Fibroblast of gingiva (primary cell): ENCODE measurements at places on chromosomes 7 and 10.

- no peak for DNase-seq
These were observed 148.8 kb upstream of the ODAD2 start for GRCh38 chr10:28147706-28148105.

GRCh38 chr7:32167256-32167655 is 97.0 kb upstream of the PDE1C start:
- DNase-seq: no peak

DNA sequence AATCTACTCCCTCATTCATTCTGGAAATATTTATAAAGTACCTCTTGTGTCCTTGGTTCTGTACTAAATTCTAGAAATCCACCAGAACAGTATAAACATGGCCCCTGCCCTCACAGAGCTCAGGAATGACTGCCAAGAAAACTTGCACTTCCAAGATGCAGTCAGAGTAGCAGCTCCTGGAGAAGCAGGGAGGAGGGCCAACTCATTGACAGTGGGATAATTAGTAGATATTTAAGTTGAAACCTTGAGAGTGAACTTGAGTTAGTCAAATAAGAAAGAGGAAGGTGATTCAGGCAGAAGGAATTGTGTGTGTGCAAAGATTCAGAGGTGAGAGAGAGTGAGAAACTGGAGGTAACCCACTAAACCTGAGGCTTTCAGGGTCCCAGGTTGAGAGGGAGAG is 182.2 kb upstream of the INHBA start:
- DNase-seq: no peak

DNA sequence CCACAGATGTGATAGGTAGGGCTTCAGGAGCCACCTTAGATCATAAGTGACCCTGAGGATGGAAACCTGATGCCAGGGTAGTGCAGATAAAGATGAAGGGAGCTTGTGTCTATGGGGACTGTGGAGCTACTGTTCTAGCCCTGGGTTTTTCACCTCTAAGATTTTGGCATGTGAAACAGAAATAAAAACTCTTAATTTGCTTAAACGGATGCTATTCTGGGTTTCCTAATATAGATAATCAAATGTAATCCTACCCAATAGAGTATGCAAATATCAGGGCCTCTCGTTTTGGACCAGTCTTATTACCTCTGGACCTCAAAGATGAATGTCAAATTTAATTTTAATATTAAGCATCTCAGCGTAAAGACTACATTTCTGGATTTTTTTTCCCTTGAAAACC is 49.3 kb downstream of the ABCB4 start:
- DNase-seq: no peak

GRCh38 chr7:33862946-33863814 is 42.2 kb upstream of the BMPER start:
- no peak for DNase-seq

- no peak for DNase-seq
These were observed 6.6 kb downstream of the CHCHD2 start for GRCh38 chr7:56099653-56100052.

DNA sequence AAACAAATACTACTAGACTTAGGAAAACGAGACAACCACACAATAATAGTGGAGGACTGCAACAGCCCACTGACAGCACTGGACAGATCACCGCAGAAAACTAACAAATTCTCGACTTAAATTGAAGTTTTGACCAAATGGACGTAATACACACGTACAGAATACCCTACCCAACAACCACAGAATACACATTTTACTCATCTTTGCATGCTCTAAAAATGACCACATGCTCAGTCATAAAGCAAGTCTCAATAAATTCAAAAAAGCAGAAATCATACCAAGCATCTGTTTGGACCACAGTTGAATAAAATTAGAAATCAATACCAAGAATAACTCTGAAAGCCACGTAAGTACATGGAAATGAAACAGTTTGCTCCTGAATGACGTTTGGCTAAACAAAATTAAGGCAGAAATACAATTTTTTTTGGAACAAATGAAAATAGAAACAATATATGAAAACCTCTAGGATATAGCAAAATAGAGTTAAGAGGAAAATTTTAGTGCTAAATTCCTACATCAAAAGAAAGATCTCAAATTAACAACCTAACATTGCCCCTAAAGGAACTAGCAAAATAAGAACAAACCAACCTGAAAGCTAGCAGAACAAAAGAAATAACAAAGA is 30.6 kb downstream of the MAPK8 start:
- DNase-seq: no peak
